PC-9 (cell line): ENCODE measurements at places on chromosomes 1 and 21. TPM values are rescaled to one million over a fixed set of nuclear protein-coding genes. Genes with fewer than 3 reads are reported as not detected.

GRCh38 chr1:203465948-203466347 lies 9.7 kb upstream of the PRELP start:
- no peak for DNase-seq
- H3K27me3 ChIP-seq: no peaks in the 10 kb centered on the region
- no peaks in the 10 kb centered on the region for H3K36me3 ChIP-seq
- H3K4me1 ChIP-seq: peaks cover 24% of the 10 kb centered on the region
- H3K27ac ChIP-seq: no peak overlapping the region
- no peak overlapping the region for H3K4me3 ChIP-seq

DNA sequence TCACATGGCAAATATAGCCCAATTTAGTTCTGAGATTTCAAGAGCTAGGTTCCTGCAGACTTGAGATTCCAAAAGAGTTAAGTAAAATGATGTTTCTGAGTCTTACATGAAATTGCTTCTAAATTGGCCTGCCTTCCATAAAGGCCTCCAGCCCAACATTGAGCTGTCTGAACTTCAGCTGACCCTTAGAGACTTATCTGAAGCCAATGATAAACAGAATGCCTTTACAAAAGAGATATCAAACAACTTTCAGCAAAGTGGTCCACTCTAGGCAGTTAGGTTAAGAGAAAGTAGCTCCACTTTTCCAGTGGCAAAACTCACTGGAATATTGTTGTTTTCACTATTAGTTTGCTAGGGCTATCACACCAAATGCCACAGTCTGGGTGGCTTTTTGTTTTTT lies 6.3 kb upstream of the RC3H1 start:
- H3K4me3 ChIP-seq: no peak overlapping the region
- DNase-seq: no peak
- H3K27ac ChIP-seq: no peak overlapping the region

- no peak overlapping the region for H3K4me3 ChIP-seq
- H3K36me3 ChIP-seq: no peaks in the 10 kb centered on the region
These were observed 51.7 kb upstream of the AJAP1 start for GRCh38 chr1:4602462-4603294.

GRCh38 chr1:15681349-15682292 lies 2.5 kb upstream of the PLEKHM2 start:
- H3K36me3 ChIP-seq: no peaks in the 10 kb centered on the region
- no peak for DNase-seq
- peaks cover 62% of the 10 kb centered on the region for H3K4me1 ChIP-seq

- no peak overlapping the region for H3K4me3 ChIP-seq
- no peaks in the 10 kb centered on the region for H3K27me3 ChIP-seq
- peak; percentile 79 for DNase-seq
- peaks cover 15% of the 10 kb centered on the region for H3K36me3 ChIP-seq
- peak overlapping the region; percentile 53 for H3K27ac ChIP-seq
These were observed 37.6 kb downstream of the DUSP10 start for GRCh38 chr1:221704306-221704705.

DNA sequence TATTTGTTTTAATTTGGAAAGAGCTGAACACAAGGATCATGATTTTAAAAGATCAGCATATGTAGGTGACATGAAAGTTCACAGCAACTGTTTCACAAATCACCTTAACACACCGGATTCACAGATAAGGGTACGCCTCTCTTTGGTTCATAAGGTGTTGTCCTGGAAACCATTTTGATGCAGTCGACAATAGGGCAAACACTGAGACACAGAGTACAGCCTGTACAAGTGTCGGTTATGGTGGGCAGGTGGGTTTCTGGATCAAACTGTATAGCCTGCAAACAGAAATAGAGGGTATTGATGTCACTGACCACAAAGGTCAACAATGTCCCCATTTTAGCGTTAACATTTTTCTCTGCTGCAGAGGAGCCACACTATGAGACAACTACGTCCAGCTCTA lies 357.3 kb downstream of the PTBP2 start:
- H3K36me3 ChIP-seq: no peaks in the 10 kb centered on the region
- no peak overlapping the region for H3K27ac ChIP-seq
- no peaks in the 10 kb centered on the region for H3K27me3 ChIP-seq
- H3K4me3 ChIP-seq: no peak overlapping the region
- no peaks in the 10 kb centered on the region for H3K4me1 ChIP-seq

Gene S100A5
- total RNA-seq: 7.2 and 11.1 TPM in 2 replicates

- peak; percentile 54 for DNase-seq
- H3K27ac ChIP-seq: no peak overlapping the region
- H3K4me1 ChIP-seq: no peaks in the 10 kb centered on the region
- H3K27me3 ChIP-seq: no peaks in the 10 kb centered on the region
These were observed 85.5 kb downstream of the CLIC4 start for GRCh38 chr1:24830680-24831272.

GRCh38 chr1:220453371-220453770 lies 74.6 kb upstream of the MARK1 start:
- no peaks in the 10 kb centered on the region for H3K27me3 ChIP-seq
- no peaks in the 10 kb centered on the region for H3K36me3 ChIP-seq
- H3K4me1 ChIP-seq: peaks cover 14% of the 10 kb centered on the region
- no peak for DNase-seq
- H3K4me3 ChIP-seq: no peak overlapping the region
- H3K27ac ChIP-seq: no peak overlapping the region

GRCh38 chr1:38607526-38607925 lies 252.0 kb downstream of the RRAGC start:
- no peak overlapping the region for H3K27ac ChIP-seq
- no peak for DNase-seq
- no peak overlapping the region for H3K4me3 ChIP-seq
- H3K27me3 ChIP-seq: peaks cover 42% of the 10 kb centered on the region
- no peaks in the 10 kb centered on the region for H3K4me1 ChIP-seq

GRCh38 chr1:70458131-70458530 lies 47.1 kb downstream of the CTH start:
- no peaks in the 10 kb centered on the region for H3K4me1 ChIP-seq
- H3K4me3 ChIP-seq: no peak overlapping the region
- no peaks in the 10 kb centered on the region for H3K27me3 ChIP-seq
- H3K36me3 ChIP-seq: no peaks in the 10 kb centered on the region

Gene TRIM67
- total RNA-seq: not detected in 2 replicates

- no peak overlapping the region for H3K27ac ChIP-seq
- peaks cover 42% of the 10 kb centered on the region for H3K36me3 ChIP-seq
- peaks cover 26% of the 10 kb centered on the region for H3K4me1 ChIP-seq
- H3K27me3 ChIP-seq: no peaks in the 10 kb centered on the region
These were observed 6.2 kb downstream of the INAVA start for GRCh38 chr1:200900877-200901276.

Gene IVL
- total RNA-seq: not detected in 2 replicates
